CD4-positive, alpha-beta T cell treated with Interleukin-2 at 100 ng/mL for 4 hours (primary cell): ENCODE measurements at places on chromosomes 5 and 9.

DNA sequence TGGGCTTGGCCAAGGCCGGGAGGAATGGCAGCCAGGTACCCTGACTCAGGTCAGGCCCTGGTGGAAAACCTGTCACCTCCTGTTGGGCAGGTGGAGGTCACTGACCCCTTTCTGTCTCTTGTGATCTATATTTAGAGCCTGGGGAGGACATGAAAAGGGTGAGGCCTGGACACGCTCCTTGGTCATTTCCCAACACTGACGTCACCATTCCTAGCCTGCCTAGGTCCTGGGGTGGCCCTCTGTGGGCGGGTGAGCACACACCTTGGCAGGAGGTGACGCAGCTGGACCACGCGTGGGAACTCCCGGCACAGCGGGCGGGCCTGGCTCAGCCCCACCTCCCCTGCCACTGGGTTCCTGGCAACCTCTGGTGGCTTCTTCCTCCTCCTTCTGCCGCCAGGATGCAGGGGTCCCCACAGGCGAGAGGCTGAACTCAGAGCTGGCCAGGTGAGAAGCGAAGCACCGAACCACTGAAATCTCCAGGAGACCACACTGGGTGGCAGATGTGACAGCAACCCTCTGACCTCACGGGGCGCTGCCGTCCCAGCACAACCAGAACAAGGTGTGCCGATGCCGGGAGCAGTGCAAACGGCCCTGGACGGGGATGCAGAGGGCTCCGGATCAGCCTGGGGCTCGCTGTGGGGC lies 6.4 kb upstream of the RALGDS start:
- DNase-seq: peak; percentile 68

DNA sequence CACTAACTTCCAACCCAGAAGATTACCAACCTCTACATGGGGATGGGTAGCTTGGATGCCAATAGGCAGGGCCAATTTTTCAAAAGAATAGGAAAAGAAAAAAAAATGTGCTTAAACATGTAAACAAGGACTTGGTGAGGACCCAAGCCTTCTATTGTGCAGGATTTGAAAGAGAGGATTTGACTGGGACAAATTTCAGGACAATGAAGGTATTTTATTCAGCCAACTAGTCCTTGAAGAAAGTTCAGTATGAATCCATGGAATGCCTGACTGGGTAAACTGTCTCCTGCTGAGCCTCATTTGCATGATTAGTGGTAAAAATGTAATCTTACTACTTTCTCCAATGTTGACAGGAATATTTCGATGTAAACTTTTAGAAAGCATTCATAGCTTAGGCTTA lies 192.5 kb upstream of the RORB start:
- DNase-seq: no peak

DNA sequence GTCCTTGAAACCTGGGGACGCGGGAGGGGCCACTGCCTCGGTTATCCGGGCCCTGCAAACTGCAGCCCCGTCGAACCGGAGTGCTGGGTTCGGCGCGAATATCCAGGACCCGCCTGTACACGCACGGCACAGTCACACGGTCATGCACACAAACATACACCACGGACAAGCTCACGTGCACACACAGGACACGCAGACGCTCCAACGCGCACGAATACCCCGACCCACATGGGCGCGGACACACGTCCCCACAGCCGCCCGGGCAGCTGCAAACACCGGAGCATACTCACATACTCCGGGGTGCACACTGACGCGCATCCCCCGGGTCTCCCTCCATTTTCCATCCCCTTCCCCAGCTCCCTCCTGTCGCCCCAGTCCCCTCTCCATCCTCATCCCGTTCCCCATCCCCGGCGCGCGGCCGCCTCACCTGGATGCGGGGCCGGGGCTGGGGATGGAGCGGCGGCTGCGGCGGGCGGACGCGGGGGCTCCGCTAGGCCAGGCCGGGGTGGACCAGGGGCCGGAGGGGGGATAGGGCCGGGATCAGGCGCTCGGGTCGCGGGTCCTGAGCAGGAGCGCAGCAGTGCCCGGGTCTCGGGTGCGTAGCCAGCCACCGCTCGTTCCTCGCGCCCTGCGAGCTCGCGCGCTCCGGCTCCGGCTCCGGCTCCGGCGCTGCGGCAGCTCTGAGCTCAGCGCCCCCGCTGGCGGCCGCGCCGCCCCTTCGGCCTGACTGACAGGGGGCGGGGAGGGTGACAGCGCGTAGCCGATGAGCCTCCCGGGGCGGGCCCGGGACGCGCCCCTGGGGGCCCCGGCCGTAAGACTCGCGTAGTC lies at the start of the genes EIF4E1B and SNCB:
Gene EIF4E1B (plus strand): TSS at position 823 of the 828 bp plus-strand sequence. CDS start 12,113 bp downstream, outside the sequence.
Gene SNCB (minus strand): TSS at position 682 of the 828 bp plus-strand sequence. CDS start 880 bp downstream, outside the sequence.
- no peak for DNase-seq

DNA sequence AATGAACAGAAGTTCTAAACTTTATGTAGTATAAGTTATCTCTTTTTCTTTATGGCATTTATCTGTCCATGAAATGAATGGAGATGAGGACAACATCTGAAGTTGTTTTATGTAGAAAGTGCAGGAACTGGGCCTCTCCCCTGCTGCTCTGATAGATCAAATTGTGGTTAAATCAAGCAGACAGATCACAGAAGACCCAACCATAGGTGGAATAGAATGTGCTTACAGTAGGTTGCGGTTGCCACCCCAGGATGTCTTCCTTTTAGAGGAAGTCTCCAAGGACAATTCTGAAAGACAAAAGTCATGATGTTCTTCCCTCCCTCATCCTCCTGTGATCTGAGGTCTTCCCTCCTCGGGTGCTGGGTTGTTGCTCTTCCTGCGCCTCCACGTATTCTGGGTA lies 12.9 kb downstream of the RASGRF2 start:
- no peak for DNase-seq

DNA sequence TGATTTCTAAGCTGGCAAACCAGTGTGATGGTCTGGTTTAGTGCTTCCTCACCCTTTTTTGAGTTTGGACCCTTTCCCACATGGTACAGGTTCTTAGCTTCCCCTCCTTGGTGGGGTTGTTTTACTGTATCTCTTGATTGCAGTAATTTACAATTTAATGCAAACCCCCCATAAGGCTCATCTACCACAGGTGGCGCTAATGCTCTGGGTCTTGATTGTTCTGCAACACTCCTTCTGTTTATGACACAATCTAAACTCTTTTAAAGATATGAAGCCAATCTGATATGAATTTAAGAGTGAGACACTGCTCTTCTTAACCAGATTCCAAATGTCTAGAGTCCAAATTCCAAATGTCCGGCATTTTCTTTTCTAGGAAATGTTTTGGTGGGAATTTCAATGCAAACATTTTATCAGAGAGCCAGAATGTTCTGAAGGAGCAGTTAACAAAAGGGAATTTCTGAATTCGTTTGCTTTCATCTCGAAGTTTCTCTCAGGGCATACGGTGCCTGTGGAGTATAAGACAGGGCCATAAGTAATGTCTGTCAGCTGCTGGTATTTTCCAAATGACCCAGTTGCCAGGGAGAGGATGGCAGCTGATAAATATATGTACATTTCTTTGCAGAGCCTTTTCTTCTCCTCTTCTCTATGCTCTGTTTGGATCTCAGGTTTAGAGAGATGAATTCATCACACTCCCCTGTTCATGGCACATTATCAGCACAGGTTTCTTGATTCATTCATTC lies 246.8 kb downstream of the ARHGAP26 start:
- DNase-seq: peak; percentile 63

- no peak for DNase-seq
Measured at GRCh38 chr9:121944711-121945191, 148.4 kb downstream of the TTLL11 start.

- DNase-seq: no peak
Measured at GRCh38 chr9:61665330-61665751, 475.5 kb downstream of the SPATA31A7 start.

DNA sequence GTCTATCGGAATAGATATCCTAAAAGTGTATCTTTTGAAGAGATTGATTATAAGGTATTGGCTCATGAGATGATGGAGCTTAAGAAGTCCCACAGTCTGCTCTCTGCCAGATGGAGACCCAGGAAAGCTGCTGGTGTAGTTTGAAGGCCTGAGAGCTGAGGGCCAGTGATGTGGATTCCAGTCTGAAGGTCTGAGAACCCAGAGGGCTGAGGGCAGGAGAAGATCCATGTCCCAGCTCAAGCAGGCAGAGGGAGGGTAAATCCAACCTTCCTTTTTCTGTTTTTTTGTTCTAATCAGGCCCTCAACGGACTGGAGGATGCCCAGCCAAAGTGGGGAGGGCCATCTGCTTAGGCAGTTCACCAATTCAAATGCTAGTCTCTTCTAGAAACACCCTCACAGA lies 11.0 kb upstream of the ABL1 start:
- DNase-seq: no peak

GRCh38 chr9:77877976-77878375 lies 153.6 kb downstream of the GNAQ start:
- no peak for DNase-seq

GRCh38 chr5:65766175-65766574 lies 44.2 kb downstream of the NLN start:
- DNase-seq: no peak

- no peak for DNase-seq
Measured at GRCh38 chr9:4548811-4549725, 58.8 kb downstream of the SLC1A1 start.

DNA sequence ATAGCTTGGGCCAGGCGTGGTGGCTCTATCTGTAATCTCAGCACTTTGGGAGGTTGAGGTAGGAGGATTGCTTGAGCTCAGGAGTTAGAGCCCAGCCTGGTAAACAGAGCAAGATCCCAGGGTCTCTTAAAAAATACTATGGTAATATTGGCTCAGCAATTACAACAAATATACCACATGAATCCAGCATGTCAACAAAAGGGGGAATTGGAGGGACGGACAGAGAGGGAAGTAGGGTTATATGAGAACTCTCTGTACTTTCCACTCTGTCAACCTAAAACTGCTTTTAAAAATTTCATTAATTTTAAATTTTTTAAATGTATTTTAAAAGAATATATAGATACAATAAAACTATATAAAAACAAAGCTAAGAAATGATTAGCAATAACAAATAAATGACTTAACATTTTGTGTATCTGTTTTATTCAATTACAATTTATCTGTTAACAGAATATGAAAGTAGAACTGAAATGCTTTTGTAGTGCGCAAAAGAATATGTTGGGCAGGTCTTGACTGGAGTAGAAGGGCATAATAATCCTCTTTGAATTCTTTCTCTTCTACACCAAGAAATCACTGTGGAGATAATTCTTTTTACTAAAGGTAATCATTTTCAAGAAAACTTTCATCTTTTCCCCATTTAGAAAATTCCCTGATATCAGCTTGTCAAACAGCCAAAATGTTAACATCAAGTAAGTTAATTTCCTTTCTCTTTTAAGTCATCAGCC lies 12.9 kb upstream of the CDC42SE2 start:
- no peak for DNase-seq

DNA sequence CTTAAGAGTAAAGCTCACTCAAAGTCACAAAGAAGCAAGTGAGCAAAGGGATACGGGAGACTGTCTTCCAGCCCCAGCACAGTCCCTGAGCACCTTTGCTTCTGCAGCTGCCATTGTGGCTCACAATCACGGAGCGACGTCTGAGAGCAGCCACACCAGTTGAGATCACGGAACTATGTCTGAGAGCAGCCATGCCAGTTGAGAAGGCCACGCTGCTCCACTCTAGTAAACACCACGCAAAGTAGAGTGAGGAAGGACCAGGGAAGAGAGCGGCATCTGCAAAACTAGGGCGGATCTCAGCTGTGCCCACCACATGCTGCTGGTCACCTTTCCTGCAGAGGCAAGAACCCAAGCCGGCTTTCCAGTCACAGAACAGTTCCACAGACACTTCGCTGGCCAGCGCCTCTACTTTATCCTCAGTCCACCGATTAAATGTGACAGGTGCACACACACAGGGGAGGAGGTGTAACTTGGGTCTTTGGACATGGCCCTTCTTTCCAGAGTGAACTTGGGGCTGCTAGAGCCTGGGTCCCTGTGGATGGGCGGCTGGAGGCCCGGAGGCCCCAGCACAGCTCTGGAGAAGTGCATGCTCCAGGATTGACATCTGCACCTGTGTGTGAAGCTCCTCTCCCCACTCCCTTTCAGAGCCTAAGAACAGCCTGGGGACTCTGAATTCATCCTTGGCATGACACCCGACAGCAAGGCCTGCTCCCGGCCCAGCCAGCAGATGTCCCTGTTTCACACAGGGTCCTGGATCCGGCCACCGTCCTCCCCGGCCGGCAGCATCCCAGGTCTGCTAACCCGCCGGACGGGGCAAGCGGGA lies 324.9 kb upstream of the IRX4 start:
- no peak for DNase-seq

- peak; percentile 24 for DNase-seq
Measured at GRCh38 chr5:154446195-154447088, 645 bp downstream of the SAP30L start.

DNA sequence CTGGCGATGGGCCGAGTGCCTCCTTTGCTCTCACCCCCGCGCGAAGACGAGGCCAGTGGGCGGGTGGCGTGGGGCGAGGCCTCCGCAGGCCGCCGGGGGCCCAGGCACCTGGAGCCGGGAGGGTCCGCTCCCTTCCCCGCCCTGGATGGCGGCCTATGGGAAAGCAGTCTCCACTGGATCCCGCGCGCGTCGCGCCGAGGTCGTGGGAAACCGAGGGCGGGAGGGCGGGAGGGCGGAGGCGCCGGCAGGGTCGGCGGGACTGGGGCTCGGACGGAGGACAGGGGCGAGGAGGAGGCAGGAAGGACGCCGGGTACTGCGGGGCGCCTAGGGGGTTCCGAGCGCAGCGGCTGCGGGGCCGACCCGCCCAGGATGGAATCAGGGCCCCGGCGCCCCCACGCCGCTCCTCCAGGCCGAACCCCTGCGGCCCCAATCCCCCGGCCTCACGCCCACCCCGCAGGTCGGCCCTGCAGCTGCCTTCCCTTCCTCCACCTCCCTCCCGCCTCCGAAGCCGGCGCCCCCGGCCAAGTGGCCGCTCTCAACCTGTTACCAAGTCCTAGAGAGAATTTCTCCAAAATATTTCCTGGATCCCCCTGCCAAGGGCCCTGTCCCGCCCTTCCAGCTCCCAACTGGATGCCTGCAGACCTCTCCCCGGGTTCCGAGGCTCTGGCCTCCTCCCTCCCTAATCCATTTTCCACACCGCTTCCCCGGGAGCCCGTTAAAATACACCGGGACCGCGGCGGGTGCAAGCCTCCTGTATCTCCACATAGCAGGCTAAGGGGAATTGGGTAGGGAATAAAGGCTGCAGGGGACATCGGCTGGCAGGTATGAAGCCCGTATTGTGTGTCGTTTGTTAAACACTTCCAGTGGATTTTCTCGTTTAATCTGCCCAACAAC lies 146.3 kb downstream of the ERCC6L2 start:
- DNase-seq: no peak

- DNase-seq: no peak
Measured at GRCh38 chr5:154570572-154571324, 92.7 kb upstream of the HAND1 start.

GRCh38 chr9:136762915-136763648 lies 1.2 kb downstream of the LCN15 start:
- peak; percentile 12 for DNase-seq

DNA sequence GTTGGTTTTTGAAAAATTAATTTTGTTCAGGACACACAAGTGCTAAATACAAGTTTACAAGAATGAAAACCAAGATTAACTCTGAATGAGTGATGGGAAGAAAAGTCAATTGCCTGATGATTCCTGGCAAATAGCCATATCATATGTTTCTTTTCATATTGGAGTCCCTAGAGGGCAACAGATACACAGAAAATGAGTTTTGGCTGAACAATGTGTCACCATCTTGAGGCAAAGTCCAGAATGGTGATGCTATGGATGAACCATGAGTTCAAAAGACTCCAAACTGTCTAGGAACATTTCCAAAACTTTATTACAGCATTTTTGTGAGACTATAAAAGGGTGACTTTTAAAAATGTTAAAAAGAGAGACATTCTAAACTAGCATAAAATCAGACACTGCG lies 382.9 kb downstream of the TMEM161B start:
- no peak for DNase-seq
